ENCODE measurements at places on chromosomes 5 and 9. TPM values are rescaled to one million over a fixed set of nuclear protein-coding genes. Genes with fewer than 3 reads are reported as not detected.

Gene PPP3R2
- total RNA-seq = not detected

Gene MAMDC4
- 0.44 TPM for total RNA-seq

Gene PIP5K1B
- total RNA-seq = not detected

Gene MCTP1
- total RNA-seq = 0.02 TPM

Gene CCIN
- total RNA-seq = not detected

Gene ZDHHC21
- total RNA-seq = 9.3 TPM

Gene GPR151
- total RNA-seq = not detected

Gene IL3
- total RNA-seq = not detected

Gene CAVIN4
- 0.37 TPM for total RNA-seq

Gene FOXD4L5
- total RNA-seq = 0.07 TPM

Gene PDE6A
- total RNA-seq = 0.02 TPM

Gene CDH9
- not detected for total RNA-seq

Gene RANBP17
- total RNA-seq = not detected

Gene TRIM36
- total RNA-seq = 3.6 TPM

Gene ORM2
- total RNA-seq = not detected

Gene PLPPR1
- total RNA-seq = not detected

Gene DNAH5
- total RNA-seq = 3.0 TPM

Gene EPB41L4A
- not detected for total RNA-seq

Gene LCN10
- total RNA-seq = not detected

Gene SPDL1
- 167 TPM for total RNA-seq

Gene TTC16
- total RNA-seq = not detected

Gene TIMD4
- total RNA-seq = not detected

All from M059J (cell line).